ENCODE measurements at places on chromosomes 5 and 9.

DNA sequence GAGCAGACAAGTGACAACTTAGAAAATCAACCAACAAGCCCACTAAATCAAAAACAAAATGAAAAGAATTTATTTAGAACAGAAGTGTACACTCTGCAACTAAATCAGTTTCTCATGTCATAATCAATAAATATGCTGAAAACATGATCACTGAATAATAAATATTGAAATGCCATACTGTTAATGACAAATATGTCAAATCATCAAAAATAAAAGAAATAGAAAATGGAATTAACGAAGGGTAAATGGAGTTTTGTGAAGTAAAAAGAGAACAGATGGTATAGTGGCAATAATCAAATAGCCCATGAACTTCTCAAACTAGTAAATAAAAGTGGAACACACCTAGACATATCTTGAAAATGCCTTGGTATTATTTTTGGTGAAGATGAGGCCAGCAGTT is 744.9 kb downstream of the TAF11L14 start:
- DNase-seq: no peak

GRCh38 chr5:139660105-139660922 is 12.2 kb downstream of the CXXC5 start:
- peak; percentile 48 for DNase-seq

DNA sequence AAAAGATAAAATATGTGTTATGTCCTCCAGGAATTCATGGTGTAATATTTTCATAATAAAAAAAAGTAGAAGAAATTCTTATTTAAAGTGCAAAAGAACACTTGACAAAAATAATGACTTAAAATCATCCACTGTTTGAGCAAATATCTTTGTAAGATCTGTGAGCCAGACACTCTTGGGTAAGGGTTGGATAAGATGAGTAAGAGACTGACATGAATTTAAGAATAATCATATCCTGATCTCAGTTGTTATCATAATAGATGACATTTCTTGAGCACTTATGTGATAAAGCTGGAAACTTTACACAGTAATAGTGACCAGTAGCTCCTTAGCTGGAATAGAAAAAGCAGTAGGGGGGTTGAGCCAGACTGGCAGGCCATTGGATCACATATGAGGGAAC is 40.0 kb upstream of the ADRB2 start:
- DNase-seq: no peak

GRCh38 chr5:76366596-76366995 is 36.5 kb upstream of the IQGAP2 start:
- DNase-seq: no peak

DNA sequence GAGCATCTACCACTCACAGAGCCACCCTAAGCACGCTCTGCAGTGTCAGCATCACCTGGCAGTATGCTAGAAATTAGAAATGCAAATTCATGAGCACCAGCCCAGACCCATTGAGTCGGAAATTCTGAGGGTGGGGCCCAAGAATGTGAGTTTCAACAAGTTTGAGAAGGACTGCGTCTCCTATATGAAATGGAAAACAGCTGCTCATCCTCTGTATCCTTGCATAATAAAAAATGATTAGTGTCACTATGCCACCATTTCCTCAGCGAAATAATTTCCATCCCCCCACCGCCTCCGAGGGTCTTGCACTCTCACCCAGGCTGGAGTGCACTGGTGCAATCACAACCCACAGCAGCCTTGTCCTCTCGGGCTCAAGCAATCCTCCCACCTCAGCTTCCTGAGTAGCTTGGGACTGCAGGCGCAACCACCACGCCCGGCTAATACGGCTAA is 1.3 kb upstream of the IQGAP2 start:
- DNase-seq: no peak

DNA sequence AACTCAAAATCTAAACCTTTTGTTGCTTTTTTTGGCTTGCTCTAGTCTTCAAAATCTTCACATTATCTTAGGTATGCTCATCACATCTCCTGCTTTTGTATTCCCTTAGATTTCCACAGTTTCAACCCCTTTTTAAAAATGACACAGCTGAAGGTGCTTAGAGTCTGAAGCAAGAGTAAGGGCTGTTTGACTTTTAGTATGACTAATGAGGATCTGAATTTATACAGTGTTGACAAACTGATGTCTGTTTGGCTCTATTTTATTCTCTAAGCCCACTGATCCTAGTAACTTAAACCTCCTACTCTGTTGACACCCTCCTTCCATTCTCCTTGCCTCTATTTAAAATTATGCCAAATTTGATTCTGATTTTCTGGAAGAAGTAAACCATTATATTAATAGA is 200.1 kb downstream of the MCTP1 start:
- no peak for DNase-seq

- DNase-seq: no peak
Observed at GRCh38 chr5:107154593-107154992, 516.1 kb downstream of the EFNA5 start.

DNA sequence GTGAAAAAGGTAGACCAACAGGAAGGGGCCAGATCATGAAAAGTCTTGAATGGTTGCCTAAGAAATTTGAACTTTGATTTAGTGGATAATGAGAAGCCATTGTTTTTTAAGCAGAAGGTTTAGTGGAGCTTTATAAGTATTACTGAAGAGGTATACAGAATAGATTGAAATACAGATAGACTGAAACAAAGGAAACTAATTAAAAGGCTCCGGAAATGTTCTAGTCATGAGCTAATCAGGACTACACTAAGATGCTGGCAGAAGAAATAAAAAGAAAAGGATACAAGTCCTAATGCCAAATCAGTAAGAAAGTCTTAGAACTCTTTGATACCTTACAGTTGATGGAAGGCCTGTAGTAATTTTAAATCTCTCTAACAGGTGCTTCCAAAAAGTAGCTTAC is 45.7 kb upstream of the RFX3 start:
- DNase-seq: no peak

GRCh38 chr5:93348231-93348630 is 232.8 kb downstream of the NR2F1-AS1 start:
- no peak for DNase-seq

- DNase-seq: no peak
Observed at GRCh38 chr5:23482642-23483041, 24.8 kb upstream of the PRDM9 start.

DNA sequence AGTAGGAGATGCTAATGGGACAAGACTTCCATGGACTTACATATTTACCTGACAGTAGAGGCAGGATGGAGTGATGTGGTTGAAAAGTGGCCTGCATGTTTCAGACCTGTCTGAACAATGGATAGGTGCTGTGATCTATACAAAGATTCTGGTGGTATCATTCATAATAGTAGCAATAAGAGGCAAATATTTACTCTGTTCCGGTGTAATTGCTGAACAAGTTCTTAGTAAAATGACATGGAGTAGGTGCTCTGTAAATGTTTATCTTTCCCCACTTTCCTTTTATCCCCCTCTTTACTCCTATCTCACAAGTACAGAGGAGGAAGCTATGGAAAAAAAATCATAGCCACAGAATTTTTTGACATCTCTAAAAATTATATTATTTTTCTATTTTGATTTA is 159.0 kb upstream of the SLC12A2 start:
- DNase-seq: no peak

GRCh38 chr5:128791312-128791711 is 174.0 kb upstream of the SLC27A6 start:
- DNase-seq: no peak

- no peak for DNase-seq
Observed at GRCh38 chr9:5511476-5511875, 1.1 kb downstream of the PDCD1LG2 start.

DNA sequence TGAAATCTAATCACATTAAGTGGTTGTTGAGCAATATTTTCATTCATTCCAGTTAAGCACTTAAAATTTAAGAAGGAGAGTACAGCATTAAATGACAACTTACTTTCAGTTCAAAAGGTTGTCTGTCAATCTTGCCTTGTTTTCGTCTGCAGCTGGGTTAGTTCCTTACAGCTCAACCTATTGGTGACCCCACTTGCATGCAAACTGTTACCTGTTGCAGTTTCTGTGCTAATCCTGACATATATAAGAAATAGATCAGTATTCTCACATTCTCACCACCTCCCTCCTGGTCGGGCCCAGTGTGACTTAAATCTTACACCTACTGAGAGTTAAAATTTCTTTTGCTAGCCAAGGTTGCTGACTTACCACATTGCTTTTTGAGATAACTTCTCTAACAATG is 191.8 kb upstream of the SMC2 start:
- DNase-seq: no peak

- no peak for DNase-seq
Observed at GRCh38 chr5:135697251-135697958, 118.6 kb upstream of the CXCL14 start.

DNA sequence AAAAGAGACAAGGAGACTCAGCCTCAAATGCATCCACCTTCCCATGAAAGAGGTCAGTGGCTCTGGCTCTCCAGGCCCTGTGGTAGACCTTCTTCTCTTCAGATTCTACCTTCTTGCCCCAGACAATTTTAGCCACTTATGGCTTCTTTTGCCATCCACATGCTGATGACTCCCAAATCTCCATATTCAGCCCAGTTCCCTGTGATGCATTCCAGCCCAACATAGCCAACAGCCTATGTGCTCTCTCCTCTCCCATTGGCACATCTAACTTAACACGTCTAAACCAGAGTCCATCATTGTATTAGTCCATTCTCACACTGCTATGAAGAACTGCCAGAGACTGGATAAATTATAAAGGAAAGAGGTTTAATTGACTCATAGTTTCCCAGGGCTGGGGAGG is 108.8 kb downstream of the FSTL4 start:
- no peak for DNase-seq

DNA sequence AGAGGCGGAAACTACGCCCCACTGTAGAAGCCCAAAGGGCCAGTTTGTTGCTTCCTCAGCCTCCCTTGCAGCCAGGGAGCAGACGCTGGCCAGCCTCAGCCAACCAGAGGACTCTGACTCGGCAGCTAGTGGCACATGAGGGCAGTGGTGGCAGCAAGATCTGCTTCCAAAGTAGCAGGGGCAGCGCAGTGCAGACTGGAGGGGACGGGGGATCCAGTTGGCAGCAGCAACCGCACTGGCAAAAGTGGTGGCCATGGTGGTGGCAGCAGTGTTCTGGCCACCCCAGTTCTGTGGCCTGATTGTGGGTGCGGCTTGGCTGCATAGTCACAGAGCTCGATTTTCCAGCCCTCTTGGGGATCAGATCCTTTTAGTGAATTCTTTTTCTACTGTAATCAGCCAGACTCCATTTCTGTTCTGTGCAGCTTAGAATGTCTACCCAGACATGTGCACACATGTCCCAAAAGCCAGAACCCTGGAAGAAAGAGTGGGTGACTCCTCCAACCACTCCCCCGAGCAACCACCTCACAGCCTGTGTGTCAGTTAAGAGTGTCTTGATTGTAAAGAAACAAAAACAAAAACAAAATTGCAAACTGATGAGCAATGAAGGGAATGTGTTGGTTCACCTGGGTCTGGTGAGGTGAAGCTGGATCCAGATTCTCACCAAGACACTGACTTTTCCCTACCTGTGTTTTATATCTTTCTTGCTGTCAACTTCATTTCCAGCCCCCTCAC is 11.0 kb upstream of the ZBTB43 start:
- no peak for DNase-seq

DNA sequence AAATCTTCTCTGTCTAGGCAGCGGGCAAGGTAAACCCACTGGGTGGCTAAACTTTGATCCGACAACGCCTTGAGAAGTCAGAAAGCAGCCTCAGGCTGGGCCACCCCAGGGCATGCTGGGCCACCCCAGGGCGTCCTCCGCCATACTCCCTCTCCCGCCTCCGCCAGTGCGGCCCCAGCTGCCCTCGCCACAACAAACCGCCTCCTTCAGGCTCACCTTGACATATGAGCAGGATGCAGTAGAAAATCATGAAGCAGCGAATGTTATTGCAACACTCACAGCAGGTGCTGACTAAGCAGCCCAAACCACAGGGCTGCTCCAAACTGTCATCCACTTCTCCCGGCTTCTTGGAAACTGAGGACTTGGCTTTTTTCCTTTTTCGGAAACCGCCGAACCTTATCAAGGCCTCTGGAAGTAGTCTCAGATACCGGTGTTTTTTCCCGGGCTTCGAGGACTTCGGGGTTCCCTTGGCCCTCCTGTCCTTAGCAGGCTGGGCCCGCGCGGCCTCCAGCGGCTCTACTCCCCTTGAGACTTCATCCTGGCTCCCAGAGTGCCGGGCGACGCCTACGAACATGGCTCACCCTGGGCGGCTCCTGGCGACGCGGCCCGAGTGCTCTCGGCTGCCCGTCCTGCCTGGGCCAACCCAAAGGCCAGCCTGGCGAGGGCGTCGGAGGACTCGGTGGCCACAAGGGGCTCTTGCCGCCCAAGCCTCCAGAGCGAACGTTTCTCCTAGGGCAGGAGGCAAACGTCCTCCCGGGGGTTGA is at the start of gene SLCO6A1:
SLCO6A1 (minus strand) TSS at position 731 of the 764 bp plus-strand sequence; CDS start at position 574, 157 bp downstream.
- no peak for DNase-seq

- DNase-seq: peak; percentile 64
Observed at GRCh38 chr5:109656829-109657228, 32.9 kb upstream of the MAN2A1 start.

GRCh38 chr5:32419791-32420190 is 24.7 kb downstream of the ZFR start:
- no peak for DNase-seq

DNA sequence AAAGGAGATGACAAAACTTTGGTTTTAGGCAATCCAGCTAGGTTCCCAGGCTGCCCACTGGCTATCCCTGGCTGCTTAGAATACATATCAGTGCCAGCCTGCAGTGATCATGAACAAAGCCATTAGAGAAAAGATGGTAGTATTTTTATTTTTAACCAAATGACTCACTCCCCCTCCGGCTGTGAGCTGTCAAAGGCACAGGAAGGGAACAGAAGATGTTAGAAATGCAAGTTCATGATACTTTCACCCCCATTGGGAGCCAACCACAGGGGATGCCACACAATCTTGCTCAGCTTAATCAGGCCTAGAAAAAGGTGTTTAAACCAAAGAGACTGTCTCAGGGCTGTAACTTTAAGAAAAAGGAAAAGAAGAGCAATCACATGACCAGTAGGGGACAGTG is 70.3 kb upstream of the ASTN2 start:
- DNase-seq: peak; percentile 14

GRCh38 chr5:55236800-55237199 is 3.4 kb upstream of the CCNO start:
- DNase-seq: no peak

GRCh38 chr5:77171141-77171910 is 39.2 kb upstream of the PDE8B start:
- no peak for DNase-seq

DNA sequence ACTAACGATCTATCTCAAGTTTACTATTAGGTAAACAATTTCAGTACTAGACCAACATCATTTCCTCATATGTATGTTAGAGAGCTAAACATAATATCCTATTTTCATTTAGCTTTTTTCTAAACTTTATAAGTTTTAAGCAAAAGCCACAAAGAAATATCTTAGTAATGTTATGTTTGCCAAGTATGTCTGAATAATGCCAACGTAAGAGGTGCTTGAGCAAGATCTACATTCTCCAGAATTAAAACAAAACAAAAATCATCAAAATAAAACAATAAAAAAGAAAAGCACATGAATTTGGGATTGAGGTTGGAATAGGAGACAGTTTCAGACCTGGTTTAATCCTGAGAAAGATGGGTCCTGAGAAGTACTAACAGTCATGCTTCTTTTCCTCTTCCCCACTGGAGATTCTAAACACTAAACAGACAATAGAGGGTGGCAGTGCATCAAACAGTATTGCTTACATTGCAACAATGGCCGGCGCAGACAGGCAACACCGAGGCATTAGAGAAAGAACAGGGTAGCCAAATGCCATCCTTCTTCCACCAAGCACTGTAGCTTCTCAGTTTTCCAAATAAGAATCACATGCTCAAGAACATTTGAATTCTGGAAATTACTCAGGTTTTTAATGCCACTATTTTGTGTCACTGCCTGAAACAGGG is 33.6 kb downstream of the CSNK1A1 start:
- DNase-seq: no peak

- no peak for DNase-seq
Observed at GRCh38 chr5:116473706-116474105, 100.9 kb downstream of the SEMA6A start.

All from HFFc6 (cell line).